ENCODE measurements at places on chromosomes 5 and 9.

DNA sequence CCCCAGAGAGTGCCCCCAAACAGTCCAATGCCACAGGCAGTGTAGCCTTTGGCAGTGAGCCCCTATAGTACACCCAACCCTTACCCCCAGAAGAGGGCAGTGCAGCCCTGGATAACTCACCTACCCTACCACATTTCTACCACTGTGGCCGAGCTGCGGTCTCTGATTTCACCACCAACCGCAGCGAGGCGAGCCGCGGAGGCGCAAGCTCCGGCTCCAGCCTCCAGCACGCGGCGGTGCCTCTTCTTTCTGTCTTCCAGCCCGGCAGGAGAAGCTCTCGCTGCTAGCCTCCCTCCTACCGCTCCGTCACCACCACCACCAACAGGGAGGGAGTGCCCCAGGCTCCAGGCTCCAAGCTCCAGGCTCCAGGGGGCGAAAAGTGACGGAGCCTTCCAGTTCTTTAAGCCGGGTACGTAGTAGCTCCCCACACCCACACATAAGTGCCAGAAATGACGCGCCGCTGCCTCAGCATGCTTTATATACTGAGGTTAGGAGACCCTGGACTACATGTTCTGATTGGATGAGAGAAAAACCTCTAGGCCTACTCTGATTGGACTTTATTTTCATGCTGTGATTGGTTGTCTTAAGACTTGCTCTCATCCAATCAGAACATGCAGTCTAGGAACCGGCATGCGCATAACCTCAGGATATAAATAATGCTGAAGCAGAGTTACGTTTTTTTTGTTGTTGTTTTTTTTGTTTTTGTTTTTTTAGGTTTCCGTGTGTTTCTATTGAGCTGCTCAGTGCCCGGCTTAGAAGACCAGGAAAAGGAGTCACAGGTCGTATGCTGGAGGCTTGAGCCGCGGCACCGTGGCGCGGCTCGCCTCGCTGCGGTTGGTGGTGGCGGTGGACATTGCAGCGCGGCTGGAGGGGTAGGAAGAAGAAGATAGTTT, at the start of gene PCAT7:
Gene PCAT7 (plus strand): TSS at position 645 of the 893 bp plus-strand sequence.
- DNase-seq: peak; percentile 54

GRCh38 chr5:174490728-174491127, 233.7 kb upstream of the MSX2 start:
- DNase-seq: no peak

- no peak for DNase-seq
These were observed 13.9 kb upstream of the ADGRD2 start for GRCh38 chr9:124436320-124436719.

GRCh38 chr9:92188969-92189781, 74.0 kb upstream of the SPTLC1 start:
- DNase-seq: no peak

Data from activated CD4-positive, alpha-beta T cell treated with anti-CD3 and anti-CD28 coated beads, Interleukin-2, amount 50 U/mL, for 48 hours (primary cell).